ENCODE measurements at places on chromosomes 11 and 22.

GRCh38 chr11:85595285-85595884 is 31.8 kb downstream of the DLG2 start:
- no peak for DNase-seq

DNA sequence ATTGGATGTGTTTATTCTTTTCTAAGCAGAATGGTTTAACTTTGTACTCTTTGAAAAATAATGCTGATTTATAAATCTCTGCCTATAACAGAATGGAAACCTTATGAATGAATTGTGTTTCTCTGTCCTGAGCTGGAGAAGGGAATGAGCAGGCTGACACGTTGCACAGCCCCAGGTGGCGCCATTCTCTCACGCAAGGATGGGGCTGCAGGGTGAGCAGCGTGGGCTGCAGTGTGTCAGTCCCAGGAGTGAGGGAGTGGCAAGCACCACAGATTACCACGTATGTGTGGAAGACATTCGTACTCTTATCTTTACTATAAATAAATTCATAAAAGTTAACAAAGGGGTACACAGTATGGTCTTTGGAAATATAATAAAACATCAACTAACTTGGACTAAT is 33.4 kb downstream of the FDX1 start:
- no peak for DNase-seq

DNA sequence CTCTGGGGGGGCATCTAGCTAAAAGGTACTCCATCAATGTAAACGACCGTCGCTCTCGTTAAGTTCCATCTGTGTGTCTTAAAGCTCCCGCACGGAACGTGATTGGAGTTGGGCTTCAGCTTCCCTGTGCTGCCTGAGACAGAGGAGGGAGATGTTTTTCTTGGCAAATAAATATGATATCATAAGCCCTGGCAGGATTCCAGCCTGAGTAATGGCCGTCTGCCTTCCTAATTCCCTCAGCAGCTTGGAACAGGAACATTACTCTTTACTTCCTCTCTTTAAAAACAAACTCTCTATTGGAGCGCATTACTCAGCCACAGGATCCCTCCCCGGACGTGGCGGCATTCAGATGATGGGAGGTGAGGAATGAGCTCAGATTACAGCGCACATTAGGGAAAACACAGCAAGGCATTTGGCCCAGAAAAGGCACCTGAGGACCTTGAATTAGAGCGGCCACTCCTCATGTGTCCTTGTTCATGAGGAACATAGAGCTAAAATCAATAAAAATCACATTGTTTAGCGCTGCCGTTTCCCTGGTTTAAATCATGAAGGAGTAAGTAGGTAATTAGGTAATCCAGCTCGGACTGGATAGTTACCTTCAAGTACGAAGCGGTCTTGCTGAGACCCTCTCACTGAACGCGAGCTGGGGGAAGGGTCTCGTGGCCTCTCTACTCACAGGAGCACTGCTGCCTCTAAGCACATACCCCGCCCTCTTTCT is 230.4 kb downstream of the ST3GAL4 start:
- no peak for DNase-seq

GRCh38 chr22:30826670-30827355 is 132.1 kb downstream of the OSBP2 start:
- no peak for DNase-seq

- no peak for DNase-seq
Measured at GRCh38 chr11:125504580-125504979, 8.5 kb upstream of the FEZ1 start.

DNA sequence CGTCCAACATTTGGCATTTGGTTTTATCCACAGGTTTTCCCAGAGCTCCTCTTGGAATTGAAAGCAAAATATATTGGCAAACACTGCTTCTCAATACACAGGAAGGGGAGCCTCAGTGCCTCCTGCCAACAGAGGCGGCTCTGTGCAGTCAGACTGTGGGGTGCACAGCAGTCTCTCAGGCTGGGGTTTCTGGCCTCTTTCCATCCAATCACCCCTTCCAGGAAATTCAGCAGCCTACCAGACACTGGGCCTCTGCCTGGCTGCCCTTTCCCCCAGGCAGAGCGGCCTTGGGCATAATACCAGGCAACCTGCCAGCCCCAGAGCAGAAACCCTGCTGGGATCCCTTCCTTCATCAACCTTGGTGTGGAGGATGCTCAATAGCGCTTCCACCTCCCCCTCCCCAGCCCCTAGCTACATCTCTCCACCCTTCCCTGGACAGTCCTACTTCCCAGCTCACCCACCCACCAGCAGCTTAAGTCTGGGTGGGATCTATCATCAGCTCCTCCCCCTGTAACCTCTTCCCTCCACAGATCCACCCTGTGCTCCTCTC is 17.8 kb upstream of the RAPSN start:
- no peak for DNase-seq

DNA sequence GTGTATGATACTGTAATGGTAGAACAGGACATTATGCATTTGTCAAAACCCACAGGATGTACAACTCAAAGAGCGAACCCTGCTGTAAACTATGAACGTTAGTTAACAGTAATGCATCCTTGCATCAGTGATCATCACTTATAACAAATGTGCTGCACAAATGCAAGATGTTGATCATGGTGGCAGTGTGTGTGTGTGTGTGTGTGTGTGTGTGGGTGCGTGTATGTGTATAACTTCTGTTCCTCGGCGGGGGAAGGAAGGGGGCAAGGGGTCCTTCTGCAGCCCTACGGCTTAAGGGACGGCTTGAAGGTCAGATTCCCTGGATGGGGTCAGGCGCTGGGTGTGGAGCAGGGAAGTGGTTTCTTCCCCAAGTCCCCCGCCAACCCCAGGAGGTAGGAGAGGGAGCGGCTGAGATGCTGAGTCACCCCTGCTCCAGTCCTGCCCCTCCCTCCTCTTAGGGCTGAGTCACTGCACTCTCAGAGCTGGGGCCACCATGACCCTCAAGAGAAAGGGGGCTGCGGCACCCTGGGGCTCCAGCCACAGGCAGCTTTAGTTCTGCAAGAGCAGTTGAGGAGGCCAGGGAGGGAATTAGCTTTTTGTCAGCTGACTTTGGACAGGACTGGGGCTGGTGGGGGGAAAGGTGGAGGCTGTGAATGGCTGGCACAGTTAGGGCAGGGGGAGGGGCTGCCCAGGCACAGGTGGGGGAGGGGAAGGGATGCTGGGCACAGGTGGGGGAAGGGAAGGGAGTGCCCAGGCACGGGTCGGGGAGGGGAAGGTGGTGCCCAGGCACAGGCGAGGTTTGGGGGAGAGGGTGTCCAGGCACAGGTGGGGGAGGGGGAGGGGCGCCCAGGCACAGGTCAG is 8.8 kb upstream of the CTSD start:
- DNase-seq, result no peak

GRCh38 chr11:17762309-17762974 is 27.9 kb downstream of the KCNC1 start:
- DNase-seq, result no peak

DNA sequence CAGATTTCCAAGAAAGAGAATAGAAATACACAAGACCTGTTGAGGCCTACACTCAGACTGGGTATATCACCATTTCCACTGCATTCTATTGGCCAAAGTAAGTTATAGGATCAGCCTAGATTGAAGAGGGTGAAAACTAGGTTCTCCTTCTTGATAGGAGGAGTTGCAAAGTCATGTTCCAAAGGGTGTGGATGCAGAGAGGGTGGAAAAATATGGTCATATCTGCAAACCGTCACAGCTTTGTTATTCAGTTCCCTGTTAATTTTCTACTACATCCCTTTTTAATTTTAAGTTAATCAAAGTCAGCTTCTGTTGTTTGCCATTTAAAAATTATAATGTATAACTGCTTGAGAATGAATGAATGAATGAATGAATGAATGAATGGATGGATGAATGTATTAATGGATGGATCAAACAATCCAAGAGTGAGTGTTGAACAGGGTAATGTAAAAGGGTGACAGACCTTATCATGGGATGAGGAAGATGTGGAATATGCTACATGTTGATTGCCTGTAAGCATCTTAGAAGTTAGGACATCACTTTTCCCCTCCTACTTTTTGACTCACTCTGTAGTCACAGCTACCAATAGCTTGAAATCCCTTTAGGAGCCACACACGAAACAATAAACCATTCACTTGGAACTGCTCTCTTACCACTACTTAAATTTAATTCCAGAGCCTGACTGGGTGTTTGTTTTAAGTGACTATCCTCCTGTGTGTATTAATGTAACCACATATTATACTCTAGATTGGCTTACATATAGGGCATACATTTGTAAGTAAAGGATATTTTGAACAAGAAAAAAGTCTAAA is 121.5 kb downstream of the CCDC34 start:
- no peak for DNase-seq

- no peak for DNase-seq
Measured at GRCh38 chr11:124719534-124719933, 20.2 kb upstream of the NRGN start.

GRCh38 chr11:114167355-114167754 is 107.8 kb downstream of the ZBTB16 start:
- no peak for DNase-seq

Data from T follicular helper cell (primary cell).